T-cell (primary cell): ENCODE measurements at places on chromosomes 12 and 14.

DNA sequence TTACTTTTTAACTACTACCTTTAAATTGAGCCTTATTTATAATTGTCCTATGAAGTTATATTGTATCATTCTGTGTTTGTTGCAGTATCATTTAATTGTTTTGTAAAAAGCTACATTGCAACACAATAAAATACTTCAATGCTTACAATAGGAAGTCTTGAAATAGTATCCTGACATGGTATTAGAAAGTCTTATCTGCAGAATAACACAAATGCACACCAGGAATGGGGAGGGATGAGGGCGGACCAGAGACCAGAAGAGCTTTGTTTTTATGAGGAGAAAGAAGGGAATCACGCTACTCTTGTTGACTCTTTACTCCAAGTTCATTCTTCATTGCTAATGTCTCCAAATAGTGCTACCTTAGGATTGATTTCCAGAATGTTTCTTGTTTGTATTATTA lies 120.2 kb downstream of the MON2 start:
- no peak for DNase-seq

GRCh38 chr14:32169191-32169590 lies 32.7 kb upstream of the RNU6-7 start:
- no peak for DNase-seq

DNA sequence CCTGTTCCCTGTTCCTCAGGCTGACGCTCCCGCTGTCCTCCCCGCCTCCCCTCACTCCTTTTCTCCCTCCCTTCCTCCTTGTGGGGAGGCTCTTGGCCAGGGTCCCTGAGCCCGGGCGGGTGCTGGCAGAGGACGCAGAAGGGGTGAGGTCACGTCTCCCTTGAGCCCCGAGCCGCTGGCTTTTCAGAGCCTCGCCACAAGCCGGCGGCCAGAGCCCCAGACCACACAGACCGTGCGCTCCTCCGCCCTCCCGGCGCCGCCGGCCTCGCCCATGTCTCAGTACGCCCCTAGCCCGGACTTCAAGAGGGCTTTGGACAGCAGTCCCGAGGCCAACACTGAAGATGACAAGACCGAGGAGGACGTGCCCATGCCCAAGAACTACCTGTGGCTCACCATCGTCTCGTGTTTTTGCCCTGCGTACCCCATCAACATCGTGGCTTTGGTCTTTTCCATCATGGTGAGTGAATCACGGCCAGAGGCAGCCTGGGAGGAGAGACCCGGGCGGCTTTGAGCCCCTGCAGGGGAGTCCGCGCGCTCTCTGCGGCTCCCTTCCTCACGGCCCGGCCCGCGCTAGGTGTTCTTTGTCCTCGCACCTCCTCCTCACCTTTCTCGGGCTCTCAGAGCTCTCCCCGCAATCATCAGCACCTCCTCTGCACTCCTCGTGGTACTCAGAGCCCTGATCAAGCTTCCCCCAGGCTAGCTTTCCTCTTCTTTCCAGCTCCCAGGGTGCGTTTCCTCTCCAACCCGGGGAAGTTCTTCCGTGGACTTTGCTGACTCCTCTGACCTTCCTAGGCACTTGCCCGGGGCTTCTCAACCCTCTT lies at the start of gene TMEM233:
Gene TMEM233, plus strand, starts transcription at position 197 of the 821 bp plus-strand sequence. Its CDS starts 75 bp downstream, at position 272.
- no peak for DNase-seq

GRCh38 chr12:110074089-110074488 lies 25.8 kb upstream of the C12orf76 start:
- DNase-seq, result no peak

- DNase-seq, result no peak
These were observed 1.5 kb upstream of the KTN1 start for GRCh38 chr14:55578511-55578910.

GRCh38 chr14:33934938-33935337 lies 15.9 kb downstream of the EGLN3 start:
- no peak for DNase-seq

GRCh38 chr12:11730299-11731041 lies 81.0 kb downstream of the ETV6 start:
- DNase-seq, result no peak

DNA sequence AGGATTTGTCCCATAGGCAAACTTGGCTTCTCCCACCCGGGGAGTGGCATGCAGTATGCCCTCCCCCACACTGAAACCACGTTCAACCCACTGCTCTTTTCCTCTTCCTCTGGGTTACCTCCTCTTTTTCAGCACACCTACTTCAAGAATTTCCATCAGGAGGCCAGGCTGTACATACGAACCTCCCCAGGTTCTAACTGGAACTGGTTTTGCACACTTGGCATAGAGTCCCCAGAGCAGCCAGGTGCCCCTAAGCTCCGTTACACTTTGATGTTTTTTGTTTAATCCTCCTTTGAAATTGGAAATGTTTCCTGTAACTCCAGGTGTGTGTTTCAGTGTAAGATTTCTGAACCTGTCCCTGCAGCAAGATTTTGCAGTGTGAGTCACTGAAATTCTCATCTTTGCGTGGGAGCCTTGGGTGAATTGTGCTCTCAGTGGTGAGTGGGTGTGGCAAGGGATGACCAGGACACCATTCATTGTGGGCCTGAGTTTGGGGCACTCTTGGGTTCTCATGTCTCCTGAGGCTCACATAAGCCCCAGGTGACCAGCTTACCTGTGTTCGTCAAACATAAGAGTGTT lies 18.2 kb downstream of the CD9 start:
- DNase-seq, result no peak

DNA sequence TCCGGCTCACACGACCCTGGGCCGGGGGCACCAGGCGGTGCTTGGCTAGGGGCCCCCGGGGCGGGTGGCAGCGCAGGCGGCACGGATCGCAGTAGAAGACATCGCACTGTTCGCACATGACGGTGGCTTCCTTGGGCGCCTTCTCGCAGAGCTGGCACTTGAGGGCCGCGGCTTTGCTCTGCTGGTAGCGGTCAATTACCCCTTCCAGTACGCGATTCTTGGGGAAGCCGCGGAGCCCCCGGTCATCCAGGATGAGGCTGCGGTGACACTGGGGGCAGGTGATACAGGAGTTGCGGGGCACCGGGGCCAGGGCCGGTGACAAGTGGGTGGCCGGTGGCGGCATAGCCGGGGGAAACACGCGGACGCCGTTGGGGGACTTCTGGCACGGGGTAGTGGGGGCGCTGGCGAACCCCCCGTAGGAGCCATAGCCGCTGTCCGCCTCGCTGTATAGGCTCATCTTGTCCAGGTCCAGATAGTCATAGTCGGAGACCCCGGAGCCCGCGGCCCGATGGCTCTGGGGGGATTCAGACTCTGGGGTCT lies 553 bp downstream of the TRIM9 start:
- DNase-seq, result peak; percentile 9

GRCh38 chr12:67442347-67442841 lies 173.2 kb downstream of the CAND1 start:
- no peak for DNase-seq

DNA sequence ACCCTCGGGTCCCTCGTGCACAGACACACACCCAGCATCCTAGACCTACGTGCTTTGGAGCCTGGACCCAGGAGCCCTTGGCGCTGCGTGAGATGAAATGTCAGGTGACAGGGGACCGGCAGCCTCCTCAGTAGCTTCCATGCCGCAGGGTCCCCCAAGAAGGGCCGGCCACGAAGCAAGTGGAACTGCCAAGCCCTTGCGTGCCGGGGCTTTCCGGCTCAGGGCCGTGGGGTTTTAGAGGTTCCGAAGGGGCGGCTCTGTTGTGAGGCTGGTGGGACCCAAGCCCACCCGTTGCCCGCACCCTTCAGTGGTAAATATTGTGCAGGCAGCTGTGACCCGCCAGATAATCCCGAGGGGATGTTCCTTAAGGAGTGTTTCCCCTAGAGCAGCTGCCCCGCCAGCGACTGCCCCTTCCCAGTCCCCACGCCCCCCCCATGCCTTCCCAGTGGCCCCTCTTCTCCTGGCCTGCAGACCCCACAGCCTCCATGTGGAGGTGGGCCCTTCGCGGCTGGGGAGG lies 133.7 kb downstream of the ADGRD1 start:
- DNase-seq, result no peak

DNA sequence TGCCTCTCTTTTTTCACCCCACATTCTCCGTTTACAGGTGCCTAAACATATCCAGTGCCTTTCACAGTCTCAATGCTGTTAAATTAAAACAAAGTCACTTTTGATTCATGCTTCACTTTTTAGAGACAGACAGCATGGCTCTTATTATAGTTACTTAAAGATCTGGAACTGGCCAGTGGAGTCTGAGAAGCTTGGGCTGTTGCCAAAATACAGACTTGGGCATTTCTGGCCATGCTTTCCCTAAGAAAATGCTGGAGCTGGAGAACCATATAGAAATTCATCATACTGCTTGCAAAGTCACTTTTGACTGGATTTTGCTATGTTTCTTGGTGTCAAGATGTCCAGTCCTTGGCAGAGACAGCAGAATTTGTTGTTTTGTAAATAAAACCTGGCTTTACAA lies 12.2 kb upstream of the GPR68 start:
- DNase-seq, result no peak

DNA sequence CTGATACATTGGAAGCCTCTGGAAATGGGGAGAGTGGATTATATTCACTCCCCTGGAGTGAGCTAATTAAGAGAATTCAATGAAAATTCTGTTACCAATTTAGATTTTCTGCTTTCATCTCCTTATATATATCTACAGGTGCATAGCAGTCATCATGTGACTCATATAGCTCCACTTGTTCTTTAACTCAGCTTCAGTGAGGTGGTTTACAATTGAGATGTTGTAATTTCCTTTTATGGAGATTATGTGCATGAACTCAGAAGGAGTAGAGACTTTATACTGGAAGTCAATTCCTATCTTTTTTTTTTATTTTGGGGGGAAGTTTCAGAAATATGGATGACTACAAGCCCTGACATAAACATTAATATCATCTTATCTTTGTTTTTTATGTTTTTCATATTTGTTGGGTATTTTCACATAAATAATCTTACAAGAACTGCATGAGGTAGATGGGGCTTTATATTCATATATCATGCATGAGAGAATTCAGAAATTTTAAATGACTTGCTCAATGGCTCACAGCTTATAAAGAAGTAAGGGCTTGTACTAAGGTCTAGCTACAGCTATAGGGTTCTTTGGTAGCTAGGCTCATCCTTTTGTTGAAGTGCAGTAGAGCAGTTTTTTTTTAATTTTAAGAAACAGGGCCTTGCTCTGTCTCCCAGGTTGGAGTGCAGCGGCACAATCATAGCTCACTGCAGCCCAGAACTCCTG lies 92.3 kb upstream of the SCAF11 start:
- no peak for DNase-seq

DNA sequence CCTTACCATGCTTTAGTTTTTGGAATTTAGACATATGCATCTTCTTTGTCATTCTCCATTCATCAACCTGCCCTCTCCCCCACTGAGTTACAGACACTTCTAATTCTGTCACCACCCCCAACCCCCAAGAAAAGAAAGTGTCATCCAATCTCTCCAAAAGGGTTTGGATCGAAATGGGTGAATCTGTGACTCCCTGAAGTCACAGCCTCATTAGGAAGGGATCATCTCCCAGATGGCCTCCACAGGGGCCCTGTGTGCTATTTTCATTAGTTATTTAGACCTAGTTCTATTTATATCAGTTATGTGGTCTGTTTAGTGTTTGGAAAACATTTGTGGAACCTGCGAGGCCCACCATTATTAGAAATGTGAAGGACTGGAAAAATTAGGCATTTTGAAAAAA lies 191.0 kb upstream of the ATP2B1 start:
- no peak for DNase-seq

DNA sequence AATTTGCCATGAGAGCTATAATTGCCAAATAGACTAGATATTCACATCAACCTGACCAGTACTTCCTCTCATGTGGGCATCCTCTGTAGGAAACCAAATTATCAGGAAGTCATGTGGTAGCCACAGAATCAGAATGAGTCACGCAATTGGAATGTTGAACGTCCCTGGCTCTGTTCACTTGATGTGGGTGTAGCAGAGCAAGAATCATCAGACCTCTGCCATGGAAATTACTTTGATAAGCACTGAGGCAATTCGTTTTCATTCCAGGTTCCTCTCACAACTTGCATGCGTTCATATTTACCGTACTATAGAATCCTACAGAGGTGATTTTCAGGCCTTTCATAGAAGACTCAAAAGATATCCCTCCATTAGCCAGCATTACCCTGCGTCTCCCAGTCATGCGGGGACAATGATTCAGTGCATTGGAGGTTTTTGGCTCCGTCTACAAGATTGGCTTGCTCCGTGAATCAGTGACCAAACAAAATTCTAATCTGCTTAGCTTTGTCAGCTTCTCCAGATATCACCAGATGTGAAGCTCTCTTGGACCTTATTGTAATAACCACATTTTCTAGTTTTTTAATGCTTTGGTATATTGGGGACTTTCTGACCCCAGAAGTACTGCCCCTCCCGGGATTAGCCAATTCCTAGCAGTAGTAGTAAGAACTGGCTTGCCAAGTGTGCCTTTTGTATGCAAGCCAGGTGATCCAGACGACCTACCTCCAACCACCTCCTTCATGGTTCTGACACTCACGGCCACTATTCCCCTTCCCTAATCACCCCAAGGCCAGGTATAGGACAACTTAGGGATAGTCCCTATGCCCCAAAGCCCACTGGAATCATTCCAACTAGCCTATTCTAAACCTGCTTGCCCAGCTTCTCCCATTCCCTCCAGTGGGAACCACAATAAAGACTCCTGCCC lies 133.4 kb downstream of the KICS2 start:
- DNase-seq, result no peak

DNA sequence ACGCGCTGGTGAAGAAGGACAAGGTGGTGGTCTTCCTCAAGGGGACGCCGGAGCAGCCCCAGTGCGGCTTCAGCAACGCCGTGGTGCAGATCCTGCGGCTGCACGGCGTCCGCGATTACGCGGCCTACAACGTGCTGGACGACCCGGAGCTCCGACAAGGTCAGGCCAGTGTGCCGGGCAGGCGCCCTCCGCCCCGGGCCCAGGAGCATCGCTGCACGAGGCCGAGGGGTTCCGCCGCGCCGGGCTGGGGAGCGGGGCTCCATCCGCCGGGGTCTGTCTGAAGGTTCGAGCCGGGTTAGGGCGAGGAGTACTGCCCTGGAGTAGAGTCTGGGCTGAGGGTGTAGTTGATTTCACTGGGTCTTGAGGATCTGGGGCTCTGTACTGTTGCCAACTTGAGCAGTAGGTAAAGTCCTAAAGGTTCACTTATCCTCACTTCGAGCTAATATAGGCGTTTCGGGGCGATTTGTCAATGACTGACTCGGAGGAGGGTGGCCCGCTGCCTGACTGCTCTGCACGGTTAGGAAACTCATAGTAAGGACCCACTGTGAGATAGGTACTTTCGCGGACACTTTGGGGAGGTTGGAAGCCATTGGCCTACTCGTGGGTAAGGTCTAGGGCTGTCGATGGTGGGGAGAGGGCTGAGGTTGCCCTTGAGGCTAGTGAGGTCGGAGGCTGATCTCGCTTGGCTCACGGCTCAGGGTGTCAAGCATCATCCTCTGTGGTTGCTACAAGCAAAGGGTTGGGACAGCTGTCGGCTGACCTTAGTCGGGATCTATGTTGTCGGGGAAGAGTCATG lies 574 bp downstream of the GLRX5 start:
- DNase-seq, result no peak
